AG08396 (cell line): ENCODE measurements at places on chromosomes 6 and 20.

GRCh38 chr6:4522453-4522852, 253.8 kb upstream of the CDYL start:
- no peak for DNase-seq

DNA sequence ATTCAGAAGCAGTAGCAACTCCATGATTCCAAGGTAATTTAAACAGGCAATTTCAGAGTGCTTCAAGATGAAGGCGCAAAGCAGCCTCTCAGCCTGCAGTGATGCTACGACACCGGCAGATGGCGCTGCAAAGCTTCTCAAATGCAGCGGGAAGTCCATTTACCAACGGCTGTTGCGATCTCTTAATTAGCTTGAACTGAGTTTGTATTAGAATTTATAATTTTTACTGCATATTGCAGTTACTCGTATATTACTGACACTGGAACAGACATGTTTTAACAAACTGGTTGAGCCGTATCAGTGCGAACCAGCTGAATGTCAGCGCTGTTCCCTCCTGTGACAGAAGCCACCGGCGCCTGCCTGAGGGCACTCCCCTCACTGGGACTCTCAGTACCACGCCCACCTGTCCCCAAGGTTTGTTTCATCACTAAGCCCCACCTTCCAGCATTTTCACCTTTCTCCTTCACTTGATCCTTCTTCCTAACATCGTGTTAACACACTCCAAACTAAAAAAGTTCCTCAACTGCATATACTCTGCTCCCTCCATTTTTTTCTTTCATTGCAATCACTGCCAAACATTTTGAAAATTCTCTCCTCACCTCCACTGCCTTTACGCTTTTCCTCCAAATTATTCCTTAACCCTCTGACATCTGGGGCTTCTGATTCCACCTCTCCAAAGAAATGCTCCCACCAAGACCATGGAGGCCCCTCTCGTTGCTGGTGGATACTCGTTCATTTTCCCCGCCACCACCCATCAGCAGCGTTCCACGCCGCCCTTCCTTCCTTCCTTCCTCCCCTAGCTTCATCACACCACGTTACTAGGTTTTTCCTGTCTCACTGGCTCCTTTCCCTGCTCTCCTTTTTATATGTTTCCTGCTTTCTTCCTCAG, 14.5 kb downstream of the GNL1 start:
- DNase-seq = peak; percentile 71

DNA sequence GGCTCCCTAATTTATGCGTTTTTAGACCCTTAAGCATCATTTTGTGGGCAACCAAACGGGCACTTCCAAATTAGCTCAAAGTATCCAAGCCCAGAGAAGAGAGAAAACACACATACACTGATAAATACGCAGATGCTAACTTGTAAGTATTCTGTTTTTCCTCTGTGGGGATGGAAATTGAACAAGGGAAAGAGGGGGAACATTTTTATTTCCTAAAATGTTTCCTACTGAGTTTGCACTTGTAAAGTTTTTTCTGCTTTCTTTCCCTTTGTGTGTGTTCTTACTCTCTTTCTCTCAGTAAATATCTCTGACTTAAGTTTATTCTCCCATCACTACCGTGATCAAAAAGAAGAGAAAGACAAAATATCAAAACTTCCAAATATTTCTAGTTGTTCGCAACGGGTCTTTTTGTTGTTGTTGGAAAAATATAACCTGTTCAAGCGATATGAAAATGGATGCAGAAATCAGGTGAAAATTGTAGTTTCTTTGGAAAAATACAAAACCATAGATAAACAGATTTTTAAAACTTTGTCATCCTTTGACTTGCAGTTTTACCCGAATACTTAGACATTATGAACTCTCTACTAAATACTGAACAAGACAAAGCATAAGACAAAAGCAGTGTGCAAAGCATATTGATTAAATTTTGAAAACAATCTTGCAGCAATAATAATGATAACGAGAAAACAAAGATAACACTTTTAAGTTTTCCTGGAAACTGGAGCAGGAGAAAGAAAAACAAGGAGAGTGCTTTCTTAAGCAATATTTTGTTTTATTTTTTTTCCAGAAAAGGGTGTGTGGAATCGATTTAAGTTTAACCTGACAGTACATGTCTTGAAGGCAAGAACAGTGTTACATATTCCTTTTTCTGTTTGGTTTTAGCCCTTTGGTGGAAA, 1.0 kb upstream of the NKX2-4 start:
- no peak for DNase-seq

GRCh38 chr6:125001684-125002405, 39.6 kb downstream of the RNF217 start:
- DNase-seq = peak; percentile 17

GRCh38 chr6:159440911-159441703, 251.9 kb downstream of the SOD2 start:
- DNase-seq = no peak

GRCh38 chr6:22826961-22827360, 257.6 kb downstream of the HDGFL1 start:
- no peak for DNase-seq

DNA sequence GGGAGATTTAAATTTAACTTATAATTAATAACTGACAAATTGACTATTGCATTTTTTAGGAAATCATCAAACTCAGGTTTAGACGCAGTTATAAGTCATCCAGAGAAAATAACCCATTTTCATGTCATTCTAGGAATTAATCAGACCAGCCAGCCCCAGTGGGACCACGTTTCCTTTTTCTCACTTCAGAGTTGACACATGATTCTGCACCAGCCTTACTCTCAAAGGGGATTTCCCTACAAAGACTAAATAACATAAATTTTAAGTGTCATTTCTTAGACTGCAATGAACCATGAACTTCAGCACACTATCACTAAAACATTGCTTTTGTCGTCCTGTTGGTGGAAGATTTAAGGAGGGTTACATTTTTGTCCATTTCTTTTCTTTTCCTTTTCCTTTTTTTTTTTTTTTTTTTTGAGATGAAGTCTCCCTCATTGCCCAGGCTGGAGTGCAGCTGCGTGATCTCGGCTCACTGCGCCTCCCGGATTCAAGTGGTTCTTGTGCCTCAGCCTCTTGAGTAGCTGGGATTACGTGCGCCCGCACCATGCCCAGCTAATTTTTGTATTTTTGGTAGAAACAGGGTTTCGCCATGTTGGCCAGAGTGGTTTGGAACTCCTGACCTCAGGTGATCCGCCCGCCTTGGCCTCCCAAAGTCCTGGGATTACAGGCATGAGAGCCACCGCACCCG, 3.6 kb downstream of the IPCEF1 start:
- DNase-seq = no peak

DNA sequence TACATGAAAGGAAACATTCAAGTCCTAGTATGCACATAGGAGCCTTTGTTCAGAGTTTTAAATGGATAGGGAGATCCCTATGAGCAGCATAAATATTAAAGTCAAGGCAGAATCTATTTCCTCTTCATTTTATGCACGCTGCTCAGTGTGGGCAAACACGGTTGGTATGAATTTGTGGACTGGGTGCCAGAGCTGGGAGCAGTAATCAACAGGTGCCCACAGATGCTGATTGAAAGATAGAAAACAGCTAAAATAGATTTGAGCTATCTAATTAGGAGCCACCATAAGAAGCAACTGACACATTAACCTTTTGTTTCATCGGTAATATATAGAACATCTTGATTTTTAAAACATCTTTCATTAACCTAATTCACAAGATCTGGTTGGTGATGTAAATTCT, 175.5 kb downstream of the EYS start:
- DNase-seq = no peak

GRCh38 chr6:27479319-27480182, 6.6 kb upstream of the ZNF184 start:
- peak; percentile 81 for DNase-seq

DNA sequence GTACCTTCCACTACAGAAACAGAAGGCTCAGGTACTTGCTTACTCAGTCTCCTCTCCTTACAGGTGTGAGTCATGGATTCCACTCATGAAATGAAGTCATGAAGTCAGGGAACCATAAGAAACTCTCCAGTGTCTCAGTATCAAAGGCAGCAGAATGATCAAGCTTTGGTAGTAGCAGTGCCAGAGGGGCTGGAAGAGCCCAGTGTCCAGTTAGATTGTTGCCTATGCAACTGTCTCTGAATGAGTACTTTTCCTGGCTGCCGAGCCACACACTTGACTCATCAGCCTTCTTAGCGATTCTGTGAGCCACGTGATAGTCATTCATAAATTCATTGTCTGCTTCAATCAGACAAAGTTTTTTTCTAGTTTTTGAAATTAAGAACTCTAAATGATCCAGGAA, 52.2 kb upstream of the DTNBP1 start:
- no peak for DNase-seq

GRCh38 chr6:17725083-17725482, 18.4 kb upstream of the NUP153 start:
- peak; percentile 39 for DNase-seq

DNA sequence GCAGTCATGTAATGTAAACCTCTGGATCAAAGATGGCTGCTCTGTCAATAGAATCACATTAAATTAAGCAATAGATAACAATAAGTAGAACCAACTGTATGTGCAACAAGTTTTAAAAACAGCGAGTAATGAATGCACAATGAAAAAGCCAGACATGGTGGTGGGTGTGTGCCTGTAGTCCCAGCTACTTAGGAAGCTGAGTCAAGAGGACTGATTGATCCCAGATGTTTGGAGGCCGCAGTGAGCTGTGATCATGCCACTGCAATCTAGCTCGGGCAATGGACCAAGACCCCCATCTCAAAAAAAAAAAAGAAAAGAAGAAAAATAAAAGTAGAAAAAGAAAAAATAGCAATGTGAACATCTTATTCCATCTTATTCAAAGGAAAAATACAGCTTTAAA, 558.7 kb upstream of the MMS22L start:
- no peak for DNase-seq

DNA sequence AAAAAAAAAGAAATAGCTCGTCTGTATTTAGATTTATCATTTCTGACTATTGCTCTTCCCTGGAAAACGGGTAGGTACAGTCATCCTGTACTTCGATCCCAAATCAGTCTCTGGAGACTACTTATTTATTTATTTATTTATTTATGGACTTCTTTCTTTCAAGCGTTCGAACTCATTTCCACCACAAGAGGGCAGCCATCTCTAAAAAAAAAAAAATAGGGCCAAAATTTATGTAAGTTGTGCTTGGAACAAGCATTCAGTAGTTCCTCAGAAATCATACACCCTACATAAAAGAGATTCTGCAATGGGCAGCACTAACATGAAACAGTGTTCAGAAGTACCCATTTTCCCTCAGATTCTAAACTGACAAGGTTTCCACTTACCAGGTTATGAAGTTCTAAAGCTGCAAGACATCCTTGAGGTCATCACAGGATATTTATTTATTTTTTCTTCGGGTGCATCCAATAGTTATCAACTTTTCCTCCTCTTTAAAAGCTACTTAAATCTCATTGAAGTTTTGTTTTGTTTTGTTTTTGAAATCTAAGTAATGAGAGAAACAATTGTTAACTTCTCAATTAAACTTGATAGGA, 1.9 kb upstream of the BMP2 start:
- DNase-seq = peak; percentile 30

DNA sequence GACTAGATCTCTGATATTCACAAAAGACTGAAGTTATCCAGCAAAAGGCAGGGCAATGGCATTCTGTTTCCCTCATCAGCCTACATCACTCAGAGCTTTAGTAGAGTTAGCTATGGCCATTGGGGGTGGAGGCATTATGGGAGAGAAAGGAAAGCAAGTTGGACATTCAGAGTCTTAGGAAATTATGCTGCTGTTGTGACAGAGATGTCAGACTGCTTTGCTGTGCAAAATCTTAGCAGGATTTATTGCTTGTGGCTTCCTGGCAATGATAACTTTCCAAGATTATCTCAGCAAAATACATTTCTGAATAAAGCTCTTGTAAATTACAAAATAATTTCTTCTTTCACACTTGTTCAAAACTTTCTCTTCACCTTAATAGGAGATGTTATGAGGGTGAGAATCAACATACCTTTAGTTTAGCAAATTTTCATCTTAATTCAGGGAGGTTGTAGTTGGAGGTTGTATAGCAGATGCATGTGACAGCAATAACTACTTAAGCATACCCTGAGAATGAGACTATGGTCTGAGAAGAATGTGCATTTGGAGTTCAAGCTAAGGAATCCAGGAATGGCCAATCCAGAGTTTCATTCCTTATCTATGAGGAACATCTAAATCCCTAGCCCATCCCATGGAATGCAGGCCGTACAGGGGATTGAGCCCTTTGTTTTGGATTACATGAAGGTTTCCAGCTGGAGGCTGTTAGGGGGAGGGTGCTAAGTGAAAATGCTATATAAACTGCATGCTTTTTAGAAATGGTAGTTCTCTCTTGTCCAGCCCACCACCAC, 179.8 kb downstream of the HAO1 start:
- no peak for DNase-seq

DNA sequence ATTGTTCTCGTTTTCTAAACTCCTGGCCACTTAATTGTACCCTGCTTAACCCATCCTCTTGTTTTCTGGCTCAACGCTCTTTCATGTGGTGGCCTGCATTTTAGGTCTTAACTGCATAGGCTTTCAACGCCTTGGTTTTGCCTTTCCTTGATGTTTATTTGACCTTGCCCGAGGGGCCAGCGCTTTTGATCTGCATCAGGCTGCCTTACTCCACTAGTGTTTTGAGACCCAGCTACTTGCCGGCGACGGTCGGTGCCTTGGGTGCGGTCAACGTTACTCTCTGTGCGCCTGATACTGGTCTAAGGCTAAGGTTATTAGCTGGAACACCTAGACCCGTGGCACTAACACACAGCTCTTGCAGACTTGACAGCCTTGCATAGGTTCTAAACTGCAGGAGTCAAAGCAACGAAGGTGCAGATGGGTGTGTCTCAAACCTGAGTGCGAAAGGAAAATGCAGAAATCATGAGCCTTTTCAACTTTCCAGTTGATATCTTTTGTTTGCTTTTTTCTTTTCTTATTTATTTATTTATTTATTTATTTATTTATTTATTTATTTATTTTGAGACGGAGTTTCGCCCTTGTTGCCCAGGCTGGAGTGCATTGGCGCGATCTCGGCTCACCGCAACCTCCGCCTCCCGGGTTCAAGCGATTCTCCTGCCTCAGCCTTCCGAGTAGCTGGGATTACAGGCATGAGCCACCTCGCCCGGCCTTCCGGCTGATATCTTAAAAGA, 138.8 kb downstream of the HFE start:
- no peak for DNase-seq
